ENCODE measurements at places on chromosomes 3 and 15.

DNA sequence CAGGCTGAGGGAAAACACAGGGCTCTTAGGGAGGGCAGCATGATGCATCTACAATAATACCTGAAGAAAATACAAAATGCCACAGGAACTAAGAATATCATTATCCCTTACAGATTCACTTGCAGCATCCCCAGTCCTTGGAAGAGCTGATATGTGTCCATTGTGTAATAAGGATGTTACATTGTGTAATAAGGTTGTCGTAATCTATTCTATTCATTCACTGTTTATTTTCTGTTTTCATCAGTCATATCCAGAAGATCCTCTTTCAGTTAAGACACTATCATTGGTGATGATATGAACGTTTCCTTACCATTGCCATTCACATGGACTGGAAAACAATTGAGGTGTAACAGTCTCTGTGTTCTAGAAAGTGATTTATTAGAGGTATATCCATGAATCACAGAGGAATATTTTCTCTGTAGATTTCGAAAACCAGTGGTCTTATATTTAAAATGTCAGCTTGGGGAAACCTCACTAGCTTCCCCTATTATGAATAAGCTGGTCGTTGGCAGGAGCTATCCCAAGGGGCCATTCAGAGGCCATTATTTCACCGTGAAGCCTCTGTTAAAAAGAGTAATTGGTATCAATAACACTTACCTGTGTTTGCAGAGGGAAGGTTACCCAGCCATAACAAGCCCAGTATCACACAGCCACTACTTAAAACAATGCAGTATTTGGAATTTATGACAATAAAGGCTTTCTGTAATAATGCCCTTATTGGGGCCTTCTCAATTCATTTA is 241.1 kb downstream of the ZNF385D start:
- H3K27me3 ChIP-seq: no peaks in the 10 kb centered on the region
- no peak overlapping the region for H3K27ac ChIP-seq
- H3K4me3 ChIP-seq: no peak overlapping the region

- no peak overlapping the region for H3K27ac ChIP-seq
- H3K4me1 ChIP-seq: no peaks in the 10 kb centered on the region
- no peaks in the 10 kb centered on the region for H3K36me3 ChIP-seq
- H3K27me3 ChIP-seq: no peaks in the 10 kb centered on the region
- DNase-seq: no peak
Measured at GRCh38 chr3:130354430-130354829, 9.0 kb downstream of the COL6A5 start.

DNA sequence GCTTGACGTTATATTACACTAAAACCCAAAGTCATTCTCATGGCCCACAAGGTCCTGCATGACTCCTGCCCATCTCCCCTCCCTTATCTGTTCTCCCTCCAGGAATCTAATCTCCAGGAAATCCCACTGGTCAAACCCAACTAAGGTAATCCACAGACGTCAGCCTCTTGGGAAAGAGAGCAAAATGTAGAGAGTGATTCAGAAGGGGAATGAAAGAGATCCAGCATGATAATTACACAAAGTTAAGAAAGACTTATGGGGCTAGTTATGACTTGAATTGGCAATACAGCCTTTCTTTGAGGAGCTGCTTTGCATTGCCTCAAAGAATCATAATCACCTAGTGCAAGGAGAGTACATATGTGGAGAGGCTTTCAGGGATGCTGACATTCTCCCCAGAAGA is 137.8 kb upstream of the MYRIP start:
- DNase-seq: no peak
- no peaks in the 10 kb centered on the region for H3K4me1 ChIP-seq
- no peak overlapping the region for H3K4me3 ChIP-seq
- H3K36me3 ChIP-seq: no peaks in the 10 kb centered on the region
- H3K27ac ChIP-seq: no peak overlapping the region

DNA sequence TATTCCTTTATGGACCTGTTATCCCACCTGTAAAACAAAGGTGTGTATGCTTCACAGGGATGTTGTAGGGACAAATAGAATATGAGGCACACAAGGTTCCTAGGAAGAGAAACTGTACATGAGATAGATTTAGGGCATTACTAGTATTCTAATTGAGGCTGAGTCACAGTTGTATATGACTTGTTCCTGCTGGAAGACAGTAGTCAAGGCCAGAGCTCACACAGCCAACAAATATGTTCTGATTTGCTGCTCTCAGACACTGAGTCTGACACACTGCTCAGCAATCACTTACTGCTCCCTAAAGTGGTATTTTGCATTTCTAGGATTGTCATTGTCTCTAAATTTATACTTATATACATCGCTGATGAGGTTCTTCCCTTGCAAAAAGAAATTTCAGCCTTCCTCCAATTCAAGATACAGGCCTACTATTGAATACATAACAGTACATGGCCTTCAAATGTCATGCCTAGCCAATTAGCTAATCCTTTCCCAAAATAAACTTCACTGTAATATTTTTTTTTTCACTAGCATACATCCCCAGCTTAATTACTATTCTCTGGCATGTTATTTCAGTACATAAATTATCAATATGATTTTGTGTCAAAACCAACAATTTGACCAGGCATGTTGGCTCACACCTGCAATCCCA is 69.8 kb downstream of the TIGIT start:
- no peaks in the 10 kb centered on the region for H3K4me1 ChIP-seq
- H3K27ac ChIP-seq: no peak overlapping the region
- no peaks in the 10 kb centered on the region for H3K36me3 ChIP-seq
- H3K27me3 ChIP-seq: no peaks in the 10 kb centered on the region
- no peak overlapping the region for H3K4me3 ChIP-seq
- DNase-seq: no peak

DNA sequence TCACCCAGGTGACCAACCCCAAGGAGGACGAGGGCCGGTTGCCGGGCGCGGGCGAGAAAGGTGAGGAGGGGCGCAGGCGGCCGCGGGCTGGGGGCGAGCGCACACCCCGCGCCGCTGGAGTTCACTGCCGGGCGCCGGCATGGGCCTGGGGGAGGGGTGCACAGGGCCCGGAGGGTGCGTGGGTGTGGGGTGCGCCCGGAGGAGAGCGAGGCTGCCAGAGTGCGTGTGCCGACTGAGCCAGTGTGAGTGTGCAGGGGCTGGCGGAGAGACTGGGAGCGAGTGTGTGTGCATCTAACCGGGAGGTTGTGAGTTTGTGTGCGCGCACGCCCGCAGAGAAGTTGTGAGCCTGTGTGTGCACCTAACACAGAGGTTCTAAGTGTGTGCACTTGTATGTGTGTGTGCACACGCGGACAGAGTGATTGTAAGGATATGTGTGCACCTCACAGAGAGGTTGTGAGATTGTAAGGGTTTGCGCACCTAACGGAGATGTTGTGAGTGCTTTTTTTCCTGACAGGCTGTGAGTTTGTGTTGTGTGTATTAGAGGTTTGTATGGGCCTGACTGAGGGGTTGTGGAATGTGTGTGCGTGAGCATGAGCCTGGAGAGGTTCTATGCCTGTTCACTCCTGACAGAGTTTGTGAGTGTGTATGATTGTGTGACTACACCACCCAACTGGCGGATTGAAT is 681 bp downstream of the CTDSPL start:
- peaks cover 5% of the 10 kb centered on the region for H3K4me1 ChIP-seq
- H3K27ac ChIP-seq: no peak overlapping the region
- peaks cover 5% of the 10 kb centered on the region for H3K36me3 ChIP-seq
- DNase-seq: peak; percentile 51
- peak overlapping the region; percentile 96 for H3K4me3 ChIP-seq

GRCh38 chr15:91199511-91199910 is 99.5 kb downstream of the SV2B start:
- H3K4me3 ChIP-seq: no peak overlapping the region
- no peak overlapping the region for H3K27ac ChIP-seq
- peaks cover 4% of the 10 kb centered on the region for H3K4me1 ChIP-seq
- no peaks in the 10 kb centered on the region for H3K36me3 ChIP-seq
- H3K27me3 ChIP-seq: no peaks in the 10 kb centered on the region

All from H9 (cell line).